ENCODE measurements at places on chromosomes 11 and 22.

DNA sequence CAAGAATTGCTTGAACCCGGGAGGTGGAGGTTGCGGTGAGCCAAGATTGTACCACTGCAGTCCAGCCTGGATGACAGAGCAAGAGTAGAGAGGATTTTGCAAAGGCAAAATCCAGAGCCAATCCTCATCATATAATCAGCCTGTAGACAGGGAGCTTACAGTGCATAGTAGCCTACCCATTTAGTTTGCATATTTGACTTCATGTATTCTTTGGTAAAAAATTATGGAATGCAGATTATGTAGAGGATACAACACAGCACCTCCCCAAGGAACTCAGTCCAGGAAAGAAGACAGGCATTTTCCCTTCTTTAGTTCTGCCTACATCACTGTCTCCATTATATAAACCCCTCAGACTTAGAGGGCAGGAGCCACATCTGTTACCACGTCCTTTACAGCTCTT is 39.7 kb upstream of the YWHAH start:
- no peak for DNase-seq

GRCh38 chr11:71456831-71457230 is 3.8 kb downstream of the NADSYN1 start:
- DNase-seq: no peak

DNA sequence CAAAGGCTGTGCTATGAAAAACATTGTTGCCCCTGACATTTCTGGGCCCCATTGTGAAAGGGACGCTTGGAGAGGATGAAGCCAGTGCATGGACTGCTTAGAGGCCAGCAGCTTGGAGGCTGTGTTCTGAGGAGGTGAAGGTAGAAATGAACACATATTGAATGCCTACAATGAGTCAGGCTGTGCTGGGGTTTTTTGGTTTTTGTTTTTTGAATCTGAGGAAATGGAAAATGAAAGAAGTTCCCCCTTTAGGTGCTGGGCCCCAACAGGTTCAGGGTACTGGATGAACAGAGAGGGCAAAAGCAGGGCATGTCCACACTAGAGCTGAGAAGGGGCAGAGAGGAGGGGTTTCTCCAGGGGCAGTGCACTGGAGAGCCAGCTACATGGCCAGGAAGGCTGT is 166.1 kb upstream of the API5 start:
- DNase-seq: no peak

GRCh38 chr11:75189911-75190310 is 39.0 kb downstream of the SLCO2B1 start:
- no peak for DNase-seq

DNA sequence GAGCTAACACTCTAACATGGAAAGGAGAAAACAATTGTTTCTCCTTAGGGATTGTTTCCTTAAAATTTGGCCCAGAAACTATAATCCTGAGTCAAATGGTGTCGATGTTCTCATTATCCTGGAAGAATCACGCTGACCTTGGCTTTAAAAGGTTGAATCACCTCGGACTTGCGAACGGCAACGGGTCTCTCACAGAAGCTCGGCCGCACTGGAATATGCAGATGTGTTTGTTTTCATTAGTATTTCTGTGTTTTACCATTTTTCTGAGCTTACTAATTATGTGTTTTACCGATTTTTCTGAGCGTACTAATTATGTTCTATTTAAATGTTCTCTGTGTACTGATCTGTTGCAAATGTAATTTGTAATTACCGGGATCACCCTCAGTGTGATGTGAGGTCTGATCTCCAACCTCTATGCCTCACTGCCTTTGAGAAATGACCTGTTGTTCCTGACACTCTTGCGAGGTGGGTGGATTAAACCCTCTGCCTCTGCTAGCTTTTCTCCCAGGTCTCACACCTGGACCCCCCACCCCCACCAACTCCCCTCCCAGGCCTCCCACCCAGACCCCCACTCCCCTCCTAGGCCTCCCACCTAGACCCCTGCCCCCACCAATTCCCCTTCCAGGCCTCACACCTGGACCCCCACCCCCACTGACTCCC is 38.3 kb upstream of the BRSK2 start:
- peak; percentile 23 for DNase-seq

GRCh38 chr11:3836903-3837302 is 3.9 kb downstream of the RHOG start:
- DNase-seq: no peak

DNA sequence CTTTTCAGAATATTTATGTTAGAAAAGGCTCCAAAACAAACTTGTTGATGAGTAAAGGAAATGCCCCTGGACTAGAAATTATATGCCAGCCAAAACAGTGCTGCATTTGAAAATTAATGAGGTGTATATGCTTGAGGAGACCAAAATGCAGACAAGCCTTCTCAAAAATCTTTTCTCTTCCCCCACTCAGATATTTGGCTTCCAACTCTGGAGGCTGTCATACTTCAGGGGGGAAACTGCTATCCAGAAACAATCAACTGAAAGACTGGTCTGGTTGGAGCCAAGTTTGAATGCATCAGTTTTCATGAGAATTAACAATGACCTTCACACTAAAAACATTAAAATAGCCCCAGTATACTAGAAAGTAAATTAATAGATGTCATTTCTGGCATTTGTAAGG is 98.2 kb downstream of the SGSM3 start:
- no peak for DNase-seq

DNA sequence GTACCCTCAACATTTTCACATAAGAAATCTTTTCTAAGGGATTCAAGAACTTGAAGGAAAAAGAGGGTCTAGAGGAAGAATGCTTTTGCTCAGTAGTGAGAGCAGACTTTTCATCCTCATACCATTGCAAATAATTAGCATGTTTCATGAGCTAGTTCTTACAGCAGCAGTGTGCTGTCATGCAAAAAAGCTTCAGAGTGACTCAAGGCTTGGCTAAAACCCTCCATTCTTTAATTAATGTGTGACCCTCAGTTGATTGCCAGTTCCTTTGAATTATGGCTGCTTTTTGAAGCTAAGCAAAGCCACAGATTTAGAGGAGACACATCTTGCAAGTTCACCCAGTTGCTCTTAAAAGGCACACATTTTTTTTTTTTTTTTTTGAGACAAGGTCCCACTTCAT is 36.6 kb upstream of the PCF11 start:
- DNase-seq: no peak

GRCh38 chr11:63945477-63946163 is 6.8 kb downstream of the NAA40 start:
- peak; percentile 90 for DNase-seq

GRCh38 chr11:57072640-57073039 is 83.9 kb downstream of the OR5AK2 start:
- no peak for DNase-seq

GRCh38 chr11:72618803-72619202 is 55.4 kb downstream of the PDE2A start:
- no peak for DNase-seq

DNA sequence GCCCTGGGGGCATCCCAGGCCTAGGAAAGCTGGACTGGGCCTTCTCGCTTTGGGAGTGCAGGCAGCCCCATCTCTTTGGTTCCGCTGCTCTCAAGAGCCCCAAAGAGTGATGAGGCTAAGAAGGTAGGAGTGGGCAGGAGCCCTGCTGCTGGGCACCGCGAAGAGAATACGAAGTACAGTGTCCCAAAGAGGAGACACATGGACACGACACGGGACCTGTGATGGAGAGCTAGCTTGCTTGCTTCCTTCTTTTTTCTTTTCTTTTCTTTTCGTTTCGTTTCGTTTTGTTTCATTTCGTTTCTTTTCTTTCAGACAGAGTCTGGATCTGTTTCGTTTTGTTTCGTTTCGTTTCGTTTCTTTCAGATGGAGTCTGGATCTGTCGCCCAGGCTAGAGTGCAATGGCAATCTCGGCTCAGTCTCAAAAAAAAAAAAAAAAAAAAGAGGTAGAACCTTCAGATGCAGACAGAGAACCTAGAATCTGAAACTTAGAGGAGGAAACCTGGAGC is 10.6 kb downstream of the MGAT3 start:
- no peak for DNase-seq

DNA sequence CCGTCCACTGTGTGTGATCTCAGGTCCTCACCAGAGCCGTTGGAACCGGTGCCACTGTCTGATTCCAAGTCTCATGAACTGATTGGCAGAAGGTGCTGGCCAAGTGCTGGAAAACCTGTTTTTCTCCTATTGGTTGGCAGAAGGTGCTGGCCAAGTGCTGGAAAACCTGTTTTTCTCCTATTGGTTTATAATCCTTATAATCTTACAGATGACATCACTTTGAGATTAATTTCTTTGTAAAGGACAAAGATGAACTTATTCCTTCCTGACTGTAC is 1106.3 kb downstream of the BRD1 start:
- DNase-seq: no peak

- DNase-seq: no peak
Observed at GRCh38 chr11:59272771-59273372, 60.1 kb upstream of the MPEG1 start.

DNA sequence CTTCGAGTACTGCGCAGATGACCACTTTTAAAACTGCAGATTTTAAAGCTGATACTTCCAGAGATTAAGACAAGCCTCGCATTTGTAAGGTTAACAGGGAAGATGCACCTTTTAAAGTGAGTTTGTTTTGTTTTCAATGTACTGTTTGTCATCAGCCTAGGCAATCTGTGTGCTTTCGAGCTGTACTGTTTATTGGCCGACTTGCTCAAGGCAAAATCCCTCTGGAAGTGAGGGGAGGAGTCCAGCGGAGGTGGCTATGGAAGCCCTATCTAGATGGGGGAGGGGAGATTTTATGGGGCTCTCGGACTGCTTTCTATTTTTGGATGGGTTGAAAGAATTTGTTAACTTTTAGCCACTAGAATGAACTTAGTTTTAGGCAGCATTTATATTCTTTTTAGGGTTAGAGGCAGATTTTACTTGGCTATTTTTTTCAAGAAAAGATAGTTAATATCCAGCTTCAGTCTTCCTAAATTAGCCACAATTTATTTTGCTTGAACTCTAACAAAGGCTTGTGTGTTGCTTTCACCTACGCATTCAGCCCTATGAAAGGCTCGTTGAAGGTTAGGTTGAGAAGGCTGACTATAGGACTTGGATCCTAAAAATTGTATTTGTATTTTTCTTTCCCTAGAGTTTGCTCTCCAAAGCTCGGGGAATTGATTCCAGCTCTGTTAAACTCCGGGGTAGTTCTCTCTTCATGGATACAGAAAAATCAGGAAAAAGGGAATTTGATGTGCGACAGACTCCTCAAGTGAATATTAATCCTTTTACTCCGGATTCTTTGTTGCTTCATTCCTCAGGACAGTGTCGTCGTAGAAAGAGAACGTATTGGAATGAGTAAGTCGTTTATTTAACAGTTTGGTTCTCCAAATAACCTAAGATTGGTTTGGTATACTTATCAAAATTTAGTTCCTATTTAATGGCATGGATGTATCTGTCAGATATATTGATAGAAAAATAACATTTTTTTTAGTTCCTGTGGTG is 2.1 kb downstream of the WEE1 start:
- DNase-seq: peak; percentile 87

GRCh38 chr11:2168286-2169004 is 3.2 kb downstream of the TH start:
- DNase-seq: no peak

- no peak for DNase-seq
Observed at GRCh38 chr11:58980159-58980843, 41.0 kb downstream of the GLYATL1 start.

- DNase-seq: no peak
Observed at GRCh38 chr11:108743851-108744250, 79.0 kb downstream of the DDX10 start.

DNA sequence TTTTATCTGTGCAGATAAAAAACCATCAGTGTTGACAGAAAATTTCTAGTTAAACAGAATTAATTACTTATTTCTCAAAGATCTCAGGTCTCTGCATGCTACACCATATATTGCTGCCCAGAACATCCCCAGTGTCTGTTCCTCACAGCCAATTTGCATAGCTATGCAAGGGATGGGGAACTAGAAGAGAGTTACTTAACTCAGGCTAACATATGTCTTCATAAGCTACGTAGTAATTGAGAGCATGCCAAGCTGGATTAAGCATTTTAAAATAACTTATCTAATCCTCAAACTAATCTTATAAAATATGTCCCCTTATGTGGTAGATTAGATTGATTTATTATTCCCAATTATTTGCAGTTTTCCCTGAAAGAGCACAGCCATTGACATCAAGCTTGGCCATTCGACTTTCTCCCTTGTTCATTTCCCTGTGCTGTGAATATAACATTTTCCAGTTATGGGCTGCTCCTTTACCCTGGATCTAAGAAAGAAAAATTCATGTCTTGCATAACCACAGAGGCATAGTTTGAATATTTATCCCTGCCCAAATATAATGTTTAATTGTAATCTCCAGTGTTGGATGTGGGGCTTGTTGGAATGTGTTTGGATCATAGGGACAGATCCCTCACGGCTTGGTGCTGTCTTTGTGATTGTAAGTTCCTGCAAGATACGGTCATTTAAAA is 69.1 kb downstream of the C11orf87 start:
- peak; percentile 38 for DNase-seq

- no peak for DNase-seq
Observed at GRCh38 chr11:33310720-33311500, 53.7 kb downstream of the HIPK3 start.
